ENCODE measurements at places on chromosomes 1 and 21.

- no peak for DNase-seq
Observed at GRCh38 chr1:39779137-39779536, 8.0 kb upstream of the OXCT2 start.

- DNase-seq: no peak
Observed at GRCh38 chr21:28714777-28715464, 277.8 kb downstream of the LTN1 start.

DNA sequence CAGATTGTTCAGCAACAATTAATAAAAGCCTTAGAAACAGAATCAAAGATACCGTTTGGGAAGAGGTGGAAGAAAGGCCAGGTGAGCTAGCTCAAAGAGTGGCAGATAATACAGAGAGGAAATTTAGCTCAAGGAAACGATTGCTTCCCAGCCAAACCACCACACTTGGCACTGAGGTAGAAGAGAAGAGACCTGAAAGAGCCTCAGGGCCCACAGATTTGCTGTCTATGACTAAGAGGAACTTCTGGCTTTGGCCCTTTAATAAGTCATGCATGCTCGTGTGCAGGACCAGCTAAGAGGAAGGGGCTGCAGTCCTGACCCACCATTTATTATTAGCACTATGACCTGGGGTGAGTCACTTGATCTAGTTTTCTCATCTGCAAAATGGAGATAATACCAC lies 72.8 kb upstream of the BCL10 start:
- no peak for DNase-seq

DNA sequence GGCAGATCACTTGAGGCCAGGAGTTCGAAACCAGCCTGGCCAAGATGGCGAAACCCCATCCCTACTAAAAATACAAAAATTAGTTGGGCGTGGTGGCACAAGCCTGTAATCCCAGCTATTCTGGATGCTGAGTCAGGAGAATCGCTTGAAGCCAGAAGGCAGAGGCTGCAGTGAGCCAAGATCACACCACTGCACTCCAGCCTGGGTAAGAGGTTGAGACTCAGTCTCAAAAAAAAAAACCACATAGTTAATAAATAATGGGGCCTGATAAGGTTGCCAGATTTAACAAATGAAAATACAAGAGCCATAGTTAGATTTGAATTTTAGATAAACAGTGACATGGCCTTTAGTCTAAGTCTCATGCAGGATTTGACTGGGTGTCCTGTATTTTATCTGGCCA lies 175.7 kb downstream of the ZZZ3 start:
- DNase-seq: no peak

- DNase-seq: no peak
Observed at GRCh38 chr1:14997646-14998276, 155.8 kb upstream of the TMEM51 start.

DNA sequence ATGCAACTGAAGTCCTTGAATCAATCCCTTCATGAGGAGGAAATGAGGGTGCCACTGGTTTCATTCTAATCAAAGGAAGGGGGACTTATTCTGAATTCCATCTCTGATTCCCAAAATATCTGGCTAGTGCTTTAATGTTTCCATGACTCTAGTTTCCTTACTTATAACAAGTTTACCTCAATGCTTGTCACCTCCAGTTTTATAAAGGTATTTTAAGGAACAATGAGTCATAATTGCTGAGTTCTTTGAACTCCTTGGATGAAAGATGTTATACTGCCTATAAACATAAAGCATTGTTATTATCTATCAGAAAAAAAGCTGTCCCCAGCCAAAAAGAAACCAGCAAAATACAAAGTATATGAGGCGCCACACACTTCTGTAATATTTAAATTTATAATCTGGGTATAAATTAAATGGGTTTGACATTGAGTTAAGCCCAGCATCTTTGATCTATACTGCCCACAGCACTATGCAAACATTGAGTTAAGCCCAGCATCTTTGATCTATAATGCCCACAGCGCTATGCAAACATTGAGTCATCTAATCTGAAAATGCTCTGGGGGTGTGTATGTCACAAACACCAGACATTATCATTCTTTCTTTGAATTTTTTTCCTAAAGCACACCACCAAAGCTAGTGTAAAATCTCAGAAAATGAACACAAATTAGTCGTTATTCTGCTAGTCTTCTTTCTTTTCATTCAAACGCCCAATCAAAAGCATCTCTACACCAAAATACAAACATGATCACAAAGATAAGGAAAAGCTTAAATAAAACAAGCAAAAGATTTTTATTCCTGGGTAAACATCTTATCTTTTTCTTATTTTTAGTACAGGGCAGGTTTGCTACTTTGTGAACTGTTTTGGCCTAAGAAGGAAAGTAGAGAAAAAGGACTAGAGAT lies 11.5 kb upstream of the CXADR start:
- no peak for DNase-seq

GRCh38 chr1:19884312-19884711 lies 2.1 kb downstream of the OTUD3 start:
- DNase-seq: no peak

DNA sequence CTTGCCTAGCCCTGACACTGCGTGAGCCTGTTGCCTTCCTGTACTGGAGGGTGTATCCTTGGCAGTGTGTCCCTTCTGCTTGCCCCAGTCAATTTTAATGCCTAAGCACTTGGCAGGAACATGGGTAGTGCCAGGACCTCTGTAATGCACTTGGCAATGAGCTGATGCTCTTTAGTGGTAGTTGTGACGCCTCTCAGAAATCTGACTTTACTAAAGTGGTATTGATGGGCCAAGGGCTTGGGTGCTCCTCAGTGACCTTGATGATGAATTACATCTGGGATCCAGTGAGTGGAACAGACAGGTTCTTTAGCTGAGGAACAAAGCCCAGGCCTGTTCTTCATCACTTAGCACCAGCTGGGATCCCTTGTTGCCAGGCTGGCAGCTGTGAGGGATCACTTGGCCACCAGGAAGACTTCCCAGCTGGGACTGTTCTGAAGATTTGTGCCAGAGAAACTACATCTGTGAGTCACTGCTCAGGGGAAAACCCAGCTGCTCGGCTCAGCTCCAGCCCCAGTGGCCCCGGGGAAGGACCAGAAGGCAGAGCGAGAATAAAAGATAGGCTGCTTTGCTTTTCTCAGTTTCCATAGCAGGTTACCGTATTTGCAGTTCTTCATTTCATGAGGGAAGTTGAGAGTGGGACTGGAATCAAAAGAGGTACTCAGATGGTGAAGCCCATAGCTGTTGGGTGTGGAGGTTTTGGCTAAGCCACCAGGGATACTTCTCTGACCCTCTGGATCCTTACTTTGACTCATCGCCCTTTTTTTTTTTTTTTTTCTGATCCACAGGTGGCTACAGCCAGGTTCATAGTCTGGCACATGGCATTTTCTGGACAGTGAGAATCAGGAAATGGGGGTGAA lies 28.5 kb upstream of the KCNA2 start:
- DNase-seq: peak; percentile 59

DNA sequence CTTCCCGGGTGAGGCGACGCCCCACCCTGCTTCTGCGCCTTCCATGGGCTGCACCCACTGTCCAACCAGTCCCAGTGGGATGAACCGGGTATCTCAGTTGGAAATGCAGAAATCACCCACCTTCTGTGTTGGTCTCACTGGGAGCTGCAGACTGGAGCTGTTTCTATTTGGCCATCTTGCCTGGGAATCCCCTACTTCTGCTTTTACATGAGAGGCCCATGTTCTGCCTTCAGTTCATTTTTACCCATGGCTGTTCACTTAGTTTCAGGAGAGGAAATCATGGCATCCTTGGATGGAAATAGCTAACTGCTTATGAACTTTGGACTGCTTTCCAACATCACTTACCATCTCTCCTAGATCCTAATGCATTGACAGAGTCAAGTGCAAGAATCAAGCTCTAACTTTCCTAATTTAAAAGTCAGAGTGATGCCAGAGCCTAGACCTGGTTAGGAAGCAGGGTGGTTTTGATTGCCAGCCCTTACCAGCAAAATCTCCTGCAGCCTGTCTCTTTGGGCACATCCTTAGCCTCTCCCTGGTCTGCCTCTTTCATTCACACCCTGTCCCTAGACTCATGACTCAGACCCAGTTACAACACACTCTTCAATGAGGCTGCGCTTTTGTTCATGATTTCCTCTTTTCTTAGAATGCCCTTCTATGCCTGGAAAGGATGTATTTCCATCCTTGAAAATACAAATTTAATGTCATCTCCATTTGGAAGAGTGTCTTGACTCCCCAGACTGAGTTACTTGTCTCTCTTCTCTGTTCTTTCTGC lies 137.2 kb downstream of the KCTD3 start:
- no peak for DNase-seq

Data from stimulated activated CD4-positive, alpha-beta T cell treated with anti-CD3 and anti-CD28 coated beads, Interleukin-15, amount 100 ng/mL, for 1 hour (primary cell).